ENCODE measurements at places on chromosomes 11 and 22.

DNA sequence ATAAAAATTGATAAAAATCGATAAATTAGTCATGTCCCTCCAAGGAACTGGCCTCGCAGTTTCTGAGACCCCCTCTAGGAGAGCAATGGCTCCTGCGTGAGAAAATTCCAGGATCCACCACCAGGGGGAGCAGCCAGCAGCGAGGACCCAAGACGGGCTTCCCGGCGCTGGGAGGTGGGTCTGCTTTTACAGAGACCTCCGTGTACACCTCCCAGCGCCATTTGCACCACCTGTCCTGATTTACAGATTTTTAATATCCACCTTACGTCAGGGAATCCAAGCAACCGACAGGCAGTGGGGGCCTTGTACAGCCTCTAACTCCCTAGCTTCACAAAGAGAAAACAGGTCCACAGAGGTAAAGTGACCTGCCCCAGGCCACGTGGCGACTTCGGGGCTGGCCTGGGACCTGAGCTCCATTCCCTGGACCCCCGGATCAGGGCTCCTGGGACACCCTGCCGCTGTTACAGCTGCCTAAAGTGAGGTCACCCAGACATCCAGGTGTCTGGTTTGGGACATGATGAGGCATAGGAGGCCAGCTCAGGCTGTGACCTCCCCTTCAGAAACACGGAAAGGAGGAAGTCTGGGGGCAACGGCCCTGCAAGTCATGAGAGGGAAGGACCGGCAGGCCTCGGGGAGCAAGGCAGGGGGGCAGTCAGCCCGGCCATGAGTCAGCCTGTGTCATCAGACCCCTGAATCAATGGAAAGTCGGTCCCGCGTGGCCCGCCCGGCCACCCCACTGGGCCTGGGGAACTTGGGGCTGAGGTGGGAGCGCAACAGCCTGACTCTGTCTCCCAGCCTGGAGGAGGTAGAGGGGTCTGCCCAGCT lies 3.5 kb downstream of the OSM start:
- peak; percentile 65 for DNase-seq

- no peak for DNase-seq
These were observed 409.9 kb downstream of the TMEM135 start for GRCh38 chr11:87447606-87448005.

- no peak for DNase-seq
These were observed 77.3 kb downstream of the ZBTB44 start for GRCh38 chr11:130237282-130238006.

DNA sequence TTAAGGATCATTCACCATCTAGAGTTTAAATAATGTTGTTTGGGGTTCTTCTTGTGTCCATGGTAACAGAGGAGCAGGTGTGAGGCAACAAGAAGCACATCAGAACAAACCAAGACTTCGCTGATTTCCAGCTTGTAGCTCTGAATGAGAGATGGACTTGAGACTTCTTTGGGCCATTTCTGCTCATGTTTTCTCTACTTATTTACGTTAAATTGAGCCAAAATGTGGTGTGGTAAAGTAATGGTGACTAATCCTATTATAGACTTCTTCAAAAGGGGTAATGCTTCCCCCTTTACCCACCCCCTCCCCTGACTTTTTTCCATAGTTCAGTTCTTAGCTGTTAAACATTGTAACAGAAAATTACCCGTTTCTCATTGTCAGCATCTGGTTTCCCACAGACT lies 65.2 kb downstream of the CSTPP1 start:
- no peak for DNase-seq

DNA sequence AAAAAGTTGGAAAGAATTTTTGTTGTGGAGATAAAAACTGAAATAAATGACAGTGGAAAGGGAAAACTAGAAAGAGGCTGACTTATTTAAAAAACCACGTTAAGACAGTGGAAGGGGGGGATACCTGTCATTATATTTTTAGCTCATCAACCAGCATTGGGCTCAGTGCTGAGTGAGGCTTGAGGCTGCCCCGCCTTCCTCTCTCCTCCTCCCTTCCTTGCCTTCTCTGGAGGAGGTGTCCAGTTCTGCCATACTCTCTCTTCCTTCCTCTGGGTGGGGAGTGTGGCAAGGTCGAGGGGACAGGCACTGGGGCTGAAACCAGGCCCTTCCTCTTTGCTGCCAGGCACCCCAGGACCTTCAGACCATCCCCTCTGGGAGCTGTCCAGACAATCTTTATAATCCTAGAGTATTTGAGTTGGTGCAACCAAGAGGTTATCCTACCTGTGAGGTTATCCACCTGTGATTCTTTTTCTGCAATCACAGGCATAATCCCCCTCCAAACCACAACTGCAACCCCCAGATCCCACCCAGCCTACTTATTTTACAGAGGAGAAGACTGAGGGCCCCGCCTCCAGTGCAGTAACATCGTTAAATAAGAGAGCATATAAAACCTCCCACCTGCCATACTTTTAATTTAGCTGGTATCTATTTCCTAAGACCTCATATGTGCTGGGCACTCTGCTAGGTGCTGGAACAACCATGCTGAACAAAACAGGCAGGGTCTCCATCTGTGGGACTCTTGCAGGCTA lies 578.5 kb downstream of the BUD13 start:
- DNase-seq = no peak

Data from T-helper 2 cell (primary cell).